ENCODE measurements at places on chromosomes 7 and 10.
A peak's percentile ranks its signal among the peaks of the same experiment; 100 is the strongest.

DNA sequence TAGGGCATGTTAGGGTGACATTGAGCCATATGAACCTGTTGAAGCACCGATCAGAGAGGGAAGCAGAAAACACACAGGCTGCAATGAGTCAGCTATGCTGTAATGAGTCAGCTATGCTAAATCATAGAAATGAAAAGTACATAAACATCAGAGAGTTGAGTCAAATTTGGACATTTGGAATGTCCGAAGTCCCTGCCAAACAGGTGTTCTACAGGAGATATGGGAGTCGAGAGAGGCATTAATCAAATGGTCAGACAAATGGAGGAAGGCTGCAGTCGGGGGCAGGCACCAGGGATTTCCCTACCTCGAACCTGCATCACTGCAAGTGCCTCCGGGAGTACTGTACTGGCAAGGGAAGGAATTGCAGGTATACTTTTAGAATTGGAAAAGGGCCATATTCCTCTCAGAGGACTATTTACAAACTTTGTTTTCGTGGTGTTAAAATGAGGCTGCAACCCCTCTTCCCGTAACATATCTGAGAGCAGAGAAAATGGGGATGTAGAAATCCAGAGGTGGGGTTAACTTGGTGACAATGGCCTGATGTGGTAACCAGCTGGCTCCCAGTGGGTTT lies 8.8 kb upstream of the ZC3HAV1 start:
- no peak for DNase-seq

- DNase-seq, result peak; percentile 50
These were observed 22.3 kb downstream of the CALML3 start for GRCh38 chr10:5546891-5547680.

GRCh38 chr10:79983286-79983909 lies 34.5 kb upstream of the SFTPD start:
- DNase-seq, result no peak

DNA sequence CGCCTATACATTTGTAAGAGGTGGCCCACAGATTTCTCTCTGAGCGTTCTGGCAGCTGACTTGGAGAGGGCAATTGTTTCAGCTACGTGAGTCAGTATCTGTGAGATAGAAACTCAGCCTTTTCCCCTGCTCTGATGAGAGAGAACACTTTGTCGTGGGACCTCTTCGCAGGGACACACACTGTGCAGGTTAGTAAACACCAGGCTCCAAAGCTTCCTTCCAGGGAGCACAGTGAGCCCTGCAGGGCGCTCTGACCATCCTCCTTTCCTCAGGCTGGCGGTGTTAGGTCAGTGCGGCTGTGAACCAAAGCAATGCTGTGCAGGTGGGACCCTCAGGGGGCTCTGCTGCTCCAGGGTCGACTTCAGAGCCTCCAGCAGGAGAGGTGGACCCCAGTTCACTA lies 152.2 kb upstream of the TCF7L2 start:
- DNase-seq, result peak; percentile 54

DNA sequence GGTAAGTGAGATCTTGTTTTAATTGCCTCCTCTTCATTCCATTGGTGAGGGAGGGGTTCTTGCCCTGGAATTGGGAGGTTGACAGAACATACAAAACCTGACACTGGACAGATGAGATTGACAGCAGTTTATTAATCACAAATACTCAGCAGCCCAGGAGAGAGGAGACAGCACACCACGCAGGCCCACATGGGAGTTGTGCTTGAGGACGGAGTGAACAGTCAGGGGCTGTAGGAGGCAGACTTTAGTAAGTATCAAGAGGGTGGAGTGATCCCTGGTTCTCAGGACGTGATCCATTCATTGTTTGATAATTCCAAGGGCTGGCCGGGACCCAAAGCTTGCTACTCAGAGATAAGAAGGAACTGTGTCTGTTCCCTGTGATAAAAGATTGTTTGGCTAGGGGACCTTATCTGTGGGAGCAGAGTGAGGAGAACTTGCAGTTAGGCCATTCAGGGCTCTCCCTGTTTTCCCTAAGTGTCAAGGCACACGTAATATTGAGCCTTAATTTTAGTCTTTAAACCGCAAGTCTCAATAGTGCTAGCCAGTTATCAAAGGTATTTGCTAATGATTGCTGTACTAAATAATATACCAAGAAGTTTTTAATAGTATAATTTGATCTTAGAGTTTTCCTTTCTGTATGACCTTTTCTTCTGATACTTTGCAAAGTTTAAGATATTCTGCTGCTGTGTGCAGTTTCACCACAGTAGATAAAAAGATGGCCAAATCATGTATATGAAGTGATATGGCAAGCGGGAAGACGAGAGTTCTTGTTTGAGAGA lies 14.5 kb downstream of the CAPZA2 start:
- no peak for DNase-seq

DNA sequence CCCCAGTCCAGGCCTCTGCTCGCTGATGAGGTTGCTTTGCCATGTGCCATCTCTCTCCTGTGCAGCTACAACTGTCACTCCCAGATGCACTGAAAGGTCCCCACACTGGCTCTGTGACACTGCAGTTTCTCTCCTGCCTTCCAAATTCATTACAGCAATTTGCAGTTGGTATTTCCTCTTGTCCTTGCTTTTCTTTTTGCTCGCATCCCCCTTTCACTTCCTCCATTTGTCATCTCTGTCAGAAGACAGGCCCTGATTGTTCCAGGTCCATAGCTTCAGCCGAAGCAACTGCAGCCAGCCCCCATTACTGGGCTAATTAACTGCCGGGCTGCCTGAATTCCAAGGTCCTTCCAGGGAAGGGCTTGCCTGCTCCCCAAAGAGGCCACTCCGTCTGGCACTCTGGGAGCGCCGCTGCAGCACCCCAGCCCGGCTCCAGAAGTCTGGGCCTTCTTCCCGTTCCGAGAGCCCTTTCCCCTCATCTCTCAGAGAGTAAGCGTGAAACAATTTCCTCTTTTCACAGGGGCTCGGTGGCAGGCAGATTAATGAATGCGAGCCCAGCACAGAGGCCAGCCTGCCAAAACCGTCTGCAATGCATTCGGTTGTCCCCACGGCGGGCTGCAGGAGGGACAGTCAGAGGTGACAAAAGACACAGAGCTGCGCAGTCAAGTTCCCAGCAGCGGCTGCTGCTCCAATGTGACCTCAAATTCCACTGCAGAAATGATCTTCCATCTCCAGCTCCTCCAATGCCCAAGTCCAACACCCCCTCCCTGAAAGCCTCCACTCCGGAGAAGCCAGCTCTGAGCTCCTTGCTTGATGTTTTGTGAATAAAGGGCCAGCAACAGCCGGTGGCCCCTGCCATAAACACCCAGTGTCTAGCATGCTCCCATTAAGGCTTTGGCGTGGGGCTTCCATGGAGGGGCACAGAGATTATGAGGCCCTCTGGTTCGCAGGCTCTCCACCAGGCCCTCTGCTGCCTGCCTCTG lies 279.4 kb upstream of the HABP2 start:
- peak; percentile 77 for DNase-seq

DNA sequence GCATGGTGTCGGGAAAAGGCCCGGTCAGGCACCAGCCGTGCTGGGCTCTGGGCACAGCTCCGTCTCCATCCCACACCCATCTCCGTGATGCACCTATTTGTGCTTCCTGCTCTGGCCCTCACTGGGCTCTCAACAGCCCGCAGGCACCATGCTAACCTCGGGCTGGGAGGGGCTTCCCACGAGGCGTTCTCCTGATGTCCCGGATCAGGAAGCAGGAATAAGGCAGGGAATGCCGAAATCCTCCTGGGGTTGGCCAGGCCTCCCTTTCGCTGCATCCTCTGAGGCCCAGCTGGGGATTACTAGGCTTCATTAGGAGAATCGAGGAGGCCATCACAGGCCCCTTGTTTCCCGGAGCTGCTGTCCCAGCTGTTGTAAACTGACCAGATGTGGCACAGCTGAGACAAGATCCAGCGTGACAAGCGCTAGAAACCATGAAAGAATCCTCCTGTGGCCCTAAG lies 72.0 kb downstream of the FAM53B start:
- no peak for DNase-seq

- no peak for DNase-seq
These were observed 26.7 kb downstream of the ERCC6 start for GRCh38 chr10:49512121-49512809.

- DNase-seq, result no peak
These were observed 49.1 kb downstream of the SLC37A3 start for GRCh38 chr7:140349144-140349771.

GRCh38 chr10:58543141-58543540 lies 30.5 kb downstream of the BICC1 start:
- no peak for DNase-seq

DNA sequence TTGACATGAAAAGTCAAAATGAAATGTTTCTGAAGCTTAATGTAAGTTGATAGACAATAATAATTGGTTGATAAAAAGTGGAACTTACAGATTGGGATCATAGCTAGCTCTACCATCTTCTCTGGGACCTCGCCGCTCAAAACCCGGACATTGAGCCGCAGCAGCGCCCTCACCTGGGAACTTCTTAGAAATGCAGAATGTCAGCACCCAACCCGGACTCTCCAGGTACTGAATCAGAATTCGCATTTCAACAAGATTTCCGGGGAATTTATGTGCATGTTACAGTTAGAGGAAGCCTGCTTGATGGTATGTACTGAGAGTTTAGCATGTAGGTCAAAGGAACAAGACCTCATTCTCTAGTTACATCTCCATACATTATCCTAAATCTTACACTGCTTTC lies 36.7 kb upstream of the ABLIM1 start:
- DNase-seq, result peak; percentile 75

DNA sequence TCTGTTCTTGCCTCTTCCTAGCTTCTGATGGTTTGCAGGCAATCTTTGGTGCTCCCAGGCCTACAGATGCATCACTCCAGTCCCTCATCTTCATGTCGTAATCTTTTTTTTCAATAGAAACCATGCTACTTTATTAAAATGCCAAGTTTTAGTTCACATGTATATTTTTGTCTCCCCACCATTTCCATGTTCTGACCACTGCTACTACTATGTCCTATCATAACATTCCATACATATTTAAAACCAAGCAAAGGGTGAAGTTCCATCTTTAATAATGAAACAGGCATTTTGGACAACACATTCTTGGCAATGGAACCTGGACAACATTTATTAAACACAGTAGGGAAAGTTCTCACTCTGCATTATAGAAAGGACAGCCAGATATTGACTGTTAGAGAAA lies 58.8 kb downstream of the ZNF518A start:
- DNase-seq, result no peak

DNA sequence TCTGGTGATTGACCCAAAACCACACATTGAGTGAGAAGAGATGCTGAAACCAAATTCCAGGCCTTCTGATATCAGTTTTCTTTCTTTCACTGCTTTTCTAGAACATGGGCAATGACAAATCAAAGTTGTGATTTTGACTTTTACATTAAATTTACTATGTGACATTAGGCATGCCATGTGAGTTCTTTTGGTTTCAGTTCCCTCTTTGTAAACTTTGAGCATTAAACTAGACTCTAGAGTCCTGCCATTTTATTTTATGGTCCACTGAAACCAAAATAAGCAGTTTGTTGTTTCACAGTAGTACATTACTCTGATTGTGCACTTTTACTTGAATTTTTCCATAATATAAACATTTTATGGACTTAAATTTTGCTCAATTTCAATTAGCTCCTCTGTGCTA lies 381.1 kb upstream of the SEMA3D start:
- DNase-seq, result no peak

DNA sequence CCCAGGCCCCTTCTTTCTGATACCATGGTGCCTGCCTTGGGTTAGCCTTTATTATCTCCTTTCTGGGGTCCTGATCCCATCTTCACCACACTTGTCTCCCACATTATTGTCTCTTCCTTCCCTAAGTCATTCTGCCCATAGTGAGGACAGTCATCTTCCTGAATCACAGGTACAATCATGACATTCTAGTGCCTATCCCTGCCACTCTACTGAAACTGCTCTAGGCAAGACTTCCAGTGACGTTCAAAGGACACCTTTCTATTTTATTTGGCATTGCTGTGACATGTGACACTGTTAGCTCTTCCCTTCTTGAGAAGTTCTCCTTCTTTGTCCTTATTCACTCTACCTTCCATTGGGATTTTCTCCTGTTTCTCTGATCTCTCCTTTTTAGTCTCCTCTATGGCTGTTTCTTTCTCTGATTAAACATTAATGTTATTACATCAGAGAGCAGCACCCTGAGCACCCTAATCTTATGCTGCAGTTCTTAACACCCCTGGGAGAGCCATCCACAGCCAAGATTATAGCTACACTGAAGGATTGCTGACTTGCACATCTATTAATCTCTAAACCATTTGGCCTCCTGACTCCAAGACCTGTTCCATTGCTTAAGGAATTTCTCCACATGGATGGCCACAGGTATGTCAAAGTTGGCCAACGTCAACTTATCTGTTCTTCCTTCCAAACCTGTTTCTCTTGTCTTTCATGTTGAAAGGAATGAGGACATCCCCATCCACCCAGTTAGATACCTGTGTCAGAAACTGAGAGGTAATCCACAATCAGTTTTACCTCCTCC lies 10.9 kb downstream of the MACC1 start:
- no peak for DNase-seq

- DNase-seq, result peak; percentile 71
These were observed 5.8 kb upstream of the POLM start for GRCh38 chr7:44087911-44088838.

DNA sequence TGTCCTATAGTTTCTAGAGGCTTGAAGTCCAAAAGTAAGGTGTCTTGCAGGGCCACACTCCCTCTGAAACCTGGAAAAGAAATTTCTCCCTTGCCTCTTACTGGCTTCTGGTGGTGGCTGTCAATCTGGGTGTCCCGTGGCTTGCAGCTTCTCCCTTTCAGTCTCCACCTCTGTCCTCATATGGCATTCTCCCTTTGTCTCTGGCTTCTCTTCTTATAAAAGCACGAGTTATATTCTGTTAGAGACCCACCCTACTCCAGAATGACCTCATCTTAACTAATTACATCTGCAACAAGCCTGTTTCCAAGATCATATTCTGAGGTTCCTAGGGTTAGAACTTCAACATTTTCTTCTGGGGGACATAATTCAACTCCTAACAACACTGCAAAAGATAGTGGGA lies 3.4 kb upstream of the GLI3 start:
- DNase-seq, result no peak
